ENCODE measurements at places on chromosomes 16 and 17. TPM values are rescaled to one million over a fixed set of nuclear protein-coding genes. Genes with fewer than 3 reads are reported as not detected.

Gene HS3ST2
- total RNA-seq, result 14.4 TPM

Gene RGS11
- 21.4 TPM for total RNA-seq

Gene STH
- not detected for total RNA-seq

Gene NETO2
- total RNA-seq, result 5.3 TPM

Gene FOXJ1
- total RNA-seq, result 0.16 TPM

Gene TP53TG3B
- not detected for total RNA-seq

GRCh38 chr17:57534863-57535248 is 210.2 kb downstream of the CCDC182 start:
- no peak for DNase-seq

- DNase-seq, result peak; percentile 64
These were observed 1.9 kb upstream of the DNASE1 start for GRCh38 chr16:3652373-3653195.

DNA sequence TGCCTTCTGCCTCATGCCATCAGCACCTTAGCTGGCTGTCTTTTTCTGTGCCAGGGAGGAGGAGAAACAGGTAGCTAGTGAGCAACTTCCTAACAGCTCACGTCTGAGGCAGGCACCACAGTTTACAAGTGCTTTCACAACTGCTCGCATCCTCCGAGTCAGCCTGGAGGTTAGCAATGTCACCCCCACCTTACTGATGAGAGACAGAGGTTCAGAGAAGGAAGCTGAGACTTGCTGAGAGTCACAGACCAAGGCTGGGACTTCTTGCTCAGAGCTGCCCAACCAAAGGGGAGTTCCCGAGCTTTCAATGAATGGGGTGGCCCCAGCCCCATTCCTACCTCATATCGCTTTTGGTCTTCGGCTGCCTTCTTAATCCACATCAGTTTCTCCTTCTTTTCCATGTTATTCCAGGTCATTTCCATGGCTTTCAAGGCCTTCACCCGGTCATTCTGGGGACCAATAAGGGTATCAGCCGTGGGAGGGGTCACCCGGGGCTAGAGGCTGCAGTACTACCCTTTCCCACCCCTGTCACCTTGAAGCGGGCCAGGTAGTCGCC is 9.6 kb downstream of the UBTF start:
- DNase-seq, result no peak

DNA sequence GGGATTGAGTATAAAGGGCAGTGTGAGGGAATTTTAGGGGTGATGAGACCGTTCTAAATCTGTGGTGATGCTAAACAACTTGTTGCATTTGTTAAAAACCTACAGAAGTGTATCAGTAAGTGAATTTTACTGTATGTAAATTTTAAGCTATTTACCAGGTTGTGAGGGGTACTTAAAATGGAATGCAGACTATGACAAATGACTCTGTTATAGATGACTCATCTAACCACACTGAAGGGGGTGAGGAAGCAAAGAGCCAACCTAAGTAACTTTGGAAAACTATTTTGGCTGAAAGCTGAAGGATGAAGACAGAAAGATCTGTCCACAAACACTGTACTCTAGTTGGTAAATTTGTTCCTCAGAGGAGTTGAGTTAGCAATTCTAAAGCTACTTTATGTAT is 5.3 kb upstream of the MKS1 start:
- DNase-seq, result no peak

- DNase-seq, result no peak
These were observed 324.7 kb downstream of the SEC14L1 start for GRCh38 chr17:77465358-77466041.

DNA sequence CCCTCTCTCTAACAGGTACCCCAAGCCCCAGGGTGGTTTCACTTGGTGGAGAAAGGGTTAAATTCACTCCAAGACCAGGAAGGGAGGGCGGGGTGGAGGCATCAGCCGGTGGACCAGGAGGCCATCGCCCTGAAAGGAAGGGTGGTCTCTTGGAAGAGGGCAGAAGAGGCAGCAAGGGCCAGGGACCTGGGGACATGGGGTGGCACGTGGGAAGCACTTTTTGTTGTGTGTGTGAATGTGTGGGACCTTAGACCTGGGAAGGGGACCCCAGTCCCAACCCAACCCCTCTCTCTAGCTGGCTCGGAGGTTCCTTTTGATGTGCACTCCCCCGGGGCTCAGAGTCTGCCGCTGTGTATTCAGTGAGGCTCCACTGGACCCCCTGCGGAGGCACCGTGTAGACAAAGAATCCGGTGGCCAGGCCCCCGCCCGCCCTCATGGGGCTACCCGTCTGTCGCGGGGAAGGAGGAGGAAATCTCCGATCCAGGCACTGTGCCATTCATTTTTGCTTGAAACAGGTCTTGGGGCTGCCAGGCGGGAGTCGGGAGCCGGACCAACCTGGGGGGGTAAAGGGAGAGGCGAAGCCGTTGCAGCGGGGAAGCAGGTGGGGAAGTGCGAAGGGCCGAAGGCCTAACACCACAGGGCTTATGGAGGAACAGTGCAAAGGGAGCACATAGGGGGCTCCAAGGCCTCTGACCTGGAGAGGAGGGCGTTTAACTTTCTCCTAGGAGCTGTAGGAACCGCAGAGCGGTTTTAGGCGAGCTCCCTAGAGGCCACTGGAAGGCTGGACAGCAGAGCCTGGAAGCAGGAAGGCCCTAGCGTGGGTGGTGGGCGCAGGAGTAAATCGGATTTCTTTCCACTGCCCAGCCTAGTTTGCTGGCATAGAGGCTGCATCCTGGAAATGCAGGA is 3.2 kb upstream of the WNT3 start:
- no peak for DNase-seq

- DNase-seq, result no peak
These were observed 3.3 kb downstream of the PRSS53 start for GRCh38 chr16:31085411-31085810.

Measured in mesenteric fat pad (tissue), 1 donor.